D721Med (cell line): ENCODE measurements at places on chromosomes 11 and 22.

- DNase-seq, result no peak
Observed at GRCh38 chr11:64762277-64762673, 2.5 kb upstream of the PYGM start.

- DNase-seq, result no peak
Observed at GRCh38 chr11:11659567-11660362, 38.0 kb upstream of the GALNT18 start.

DNA sequence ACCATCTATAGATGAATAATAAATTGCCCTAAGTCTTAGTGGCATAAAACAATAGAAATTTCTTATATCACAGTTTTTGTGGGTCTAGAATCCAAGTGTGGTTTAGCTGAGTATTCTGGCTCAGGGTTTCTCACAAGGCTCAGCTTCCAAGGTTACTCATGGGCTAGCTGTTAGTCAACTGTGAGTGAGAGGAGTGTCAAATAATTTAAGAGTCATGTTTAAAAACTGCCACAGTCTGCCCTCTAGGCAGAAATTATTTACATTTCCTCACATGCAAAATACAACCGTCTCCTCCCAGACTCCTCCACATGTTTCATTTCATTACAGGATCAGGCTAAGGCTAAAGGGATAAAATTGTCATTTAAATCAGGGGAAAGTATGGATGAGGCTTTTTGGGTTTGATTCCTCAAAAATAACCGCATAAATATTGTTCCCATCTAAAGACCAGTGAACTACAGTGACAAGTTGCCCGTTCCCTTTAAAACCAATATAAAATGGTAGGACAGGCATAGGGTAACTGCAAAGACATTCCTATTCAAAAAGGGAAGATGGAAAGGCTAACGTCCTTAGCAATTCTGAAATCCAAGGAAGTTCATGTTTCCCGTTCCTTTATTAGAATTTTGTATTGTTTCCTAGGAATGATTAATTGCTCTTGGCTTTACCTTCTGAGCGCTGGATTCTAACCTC is 324.3 kb downstream of the DYNC2H1 start:
- DNase-seq, result no peak

DNA sequence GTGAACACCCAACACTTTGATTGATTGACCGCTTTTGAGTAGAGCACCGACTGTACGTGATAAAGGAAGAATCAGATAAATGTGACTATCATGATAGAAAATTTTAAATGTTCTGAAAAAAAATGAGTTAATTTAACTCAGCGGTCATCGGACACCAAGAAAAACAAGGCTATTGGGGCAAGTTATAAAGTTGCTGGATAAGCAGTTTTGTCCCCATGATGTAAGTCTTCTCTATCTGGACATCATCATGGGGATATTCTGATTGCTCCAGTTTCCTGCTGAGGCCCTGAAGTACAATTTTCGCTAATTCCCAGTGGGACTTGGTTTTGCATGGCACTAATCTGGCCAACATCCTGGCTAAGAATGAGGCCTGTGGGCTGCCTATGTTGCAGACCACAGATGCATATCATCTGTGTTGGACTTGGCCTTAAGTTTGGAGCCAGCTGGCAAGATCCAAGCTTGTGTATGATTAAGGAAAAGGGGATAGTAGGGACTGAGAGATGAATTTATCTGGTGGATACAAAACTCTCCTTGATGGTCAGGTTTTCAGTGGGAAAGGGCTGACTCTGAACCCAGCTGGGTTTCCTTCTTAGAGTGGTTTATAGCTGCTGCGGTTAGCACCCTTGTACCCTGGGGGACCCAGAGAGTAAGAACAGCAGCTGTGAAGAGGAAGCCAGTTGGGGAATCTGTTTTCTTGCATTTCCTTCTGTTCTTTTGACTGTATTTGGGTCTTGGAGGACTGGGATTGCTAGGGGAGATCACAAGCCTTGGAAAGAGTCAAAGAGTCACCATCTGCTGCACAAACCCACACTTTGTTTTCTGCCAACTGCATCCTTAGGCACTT is 118.3 kb downstream of the SEZ6L start:
- DNase-seq, result no peak

- no peak for DNase-seq
Observed at GRCh38 chr22:25797498-25798290, 55.7 kb downstream of the MYO18B start.

DNA sequence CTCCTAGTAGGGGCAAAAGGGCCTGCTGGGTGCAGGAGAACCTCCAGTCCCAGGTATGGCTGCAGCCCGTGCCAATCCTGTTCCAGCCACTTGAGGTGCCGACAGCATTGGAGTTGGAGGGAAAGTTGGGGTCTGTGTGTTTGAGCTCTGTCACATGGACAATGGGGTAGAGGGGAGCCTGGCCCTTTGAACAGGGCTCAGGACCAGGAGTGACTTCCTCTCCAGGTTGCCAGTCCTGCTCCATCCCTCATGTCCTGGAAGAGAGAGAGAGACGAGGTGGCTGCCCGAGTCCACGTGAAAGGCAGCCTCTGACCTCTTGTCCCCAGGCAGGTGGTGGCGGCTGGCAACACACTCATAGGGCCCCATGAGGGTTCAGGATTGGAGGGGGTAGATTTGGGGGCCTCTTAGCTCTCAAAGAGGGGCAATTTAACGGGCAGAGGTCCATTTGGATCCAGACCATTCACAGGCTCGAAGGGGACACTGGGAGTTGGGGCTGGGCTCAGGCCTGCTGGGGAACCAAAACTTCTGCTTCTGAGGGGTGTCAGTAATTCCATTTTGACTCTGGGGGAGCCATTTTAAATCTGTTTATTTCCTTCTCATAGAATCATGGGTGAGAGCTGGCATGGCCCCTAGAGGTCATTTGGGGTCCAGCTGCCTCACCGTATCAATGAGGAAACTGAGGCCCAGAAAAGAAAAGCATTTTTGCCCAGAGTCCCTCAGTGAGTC is 4.1 kb downstream of the ADORA2A start:
- no peak for DNase-seq

- DNase-seq, result no peak
Observed at GRCh38 chr11:83511646-83512045, 225.5 kb upstream of the CCDC90B start.
